ENCODE measurements at places on chromosomes 6 and 20.

DNA sequence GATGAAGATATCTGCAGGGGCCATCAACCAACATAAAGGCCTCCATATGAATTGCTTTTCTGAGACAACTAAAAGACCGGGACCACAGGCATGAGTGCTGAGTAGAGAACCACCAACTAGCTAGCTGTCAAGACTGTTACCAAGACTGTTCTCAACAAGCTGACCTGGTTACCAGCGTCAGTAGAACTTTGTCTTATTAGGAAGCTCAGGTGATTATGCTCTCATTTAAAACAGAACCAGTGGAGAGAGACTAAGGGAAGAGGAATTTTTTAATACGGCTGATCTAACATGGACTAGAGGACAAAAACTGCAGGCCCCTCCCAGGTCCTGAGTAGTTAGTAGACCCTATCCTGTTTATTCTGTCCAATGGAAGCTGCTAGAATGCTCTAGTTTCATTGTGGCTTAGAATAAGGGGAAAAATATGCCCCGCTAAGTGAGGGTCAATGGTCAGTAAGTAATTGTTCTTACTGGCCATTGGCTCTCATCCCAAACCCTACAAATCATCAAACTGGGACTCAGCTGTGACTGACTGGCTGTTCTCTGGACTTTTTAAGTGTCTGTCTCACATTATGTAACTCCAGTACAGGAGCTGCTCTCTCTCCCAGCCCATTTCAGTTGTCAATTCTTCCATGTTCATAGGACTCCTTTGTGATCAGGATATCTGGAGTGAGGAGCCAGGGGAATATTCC lies 3.8 kb upstream of the DYNLRB1 start:
- DNase-seq, result no peak

DNA sequence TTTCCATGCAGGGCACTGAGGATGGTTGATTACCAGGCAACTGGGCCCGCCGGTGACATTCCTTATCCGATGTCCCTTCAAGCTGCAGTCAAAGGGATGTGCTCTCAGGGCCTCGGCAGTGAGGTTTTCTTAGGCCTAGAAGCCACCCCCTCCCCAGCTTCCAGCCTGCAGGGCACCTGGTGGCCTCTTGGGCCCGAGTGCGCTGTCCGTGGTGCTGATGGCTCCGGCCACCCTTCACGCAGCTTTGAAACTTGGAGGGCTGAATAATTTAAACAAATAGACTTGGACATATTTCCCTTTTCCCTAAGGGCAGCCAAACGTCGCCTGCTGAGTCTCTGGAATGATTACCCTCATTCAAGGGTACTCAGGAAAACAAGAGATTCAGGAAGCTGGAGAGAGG lies 8.9 kb upstream of the MLN start:
- peak; percentile 64 for DNase-seq

- DNase-seq, result no peak
These were observed 90.0 kb upstream of the GRIK2 start for GRCh38 chr6:101303495-101303894.

- DNase-seq, result no peak
These were observed 22.7 kb upstream of the MCM3 start for GRCh38 chr6:52306972-52307870.

DNA sequence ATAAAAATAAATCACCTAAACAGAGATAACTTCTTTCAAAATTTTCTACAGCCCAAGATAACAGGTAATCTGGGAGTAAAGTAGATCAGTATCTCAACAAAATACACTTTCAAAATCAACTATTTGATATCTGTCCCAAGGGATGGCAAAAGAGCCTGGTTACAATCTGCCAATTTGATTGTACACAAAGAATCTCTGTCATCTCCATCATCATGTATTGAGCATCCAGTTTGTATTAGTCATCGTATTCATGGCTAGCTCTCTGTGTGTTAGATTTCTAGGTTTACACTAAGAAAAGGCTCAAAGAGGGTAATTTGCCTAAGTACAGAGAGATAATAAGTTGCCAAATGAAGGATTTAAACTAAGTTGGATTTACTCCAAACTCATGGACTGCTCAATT lies 329.0 kb upstream of the NRSN1 start:
- DNase-seq, result no peak

DNA sequence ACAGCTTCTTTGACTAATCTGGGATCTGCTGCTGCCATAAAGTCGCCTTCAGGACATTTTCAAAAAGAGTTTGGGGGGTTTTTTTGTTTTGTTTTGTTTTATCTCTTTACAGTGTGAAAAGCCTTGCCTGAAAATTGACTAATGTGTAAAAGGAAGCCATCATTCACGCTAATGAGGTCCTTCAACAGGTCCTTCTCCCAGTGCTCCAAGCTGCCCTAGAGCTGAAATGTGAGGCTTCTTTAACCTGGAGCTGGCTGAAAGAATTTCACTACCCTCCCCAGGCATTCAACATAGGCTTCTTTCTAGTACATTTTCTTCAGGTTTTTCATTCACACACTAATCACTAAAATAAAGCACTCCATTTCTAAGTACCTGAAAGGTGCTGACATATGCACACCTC lies 145.1 kb upstream of the PRDM1 start:
- no peak for DNase-seq

DNA sequence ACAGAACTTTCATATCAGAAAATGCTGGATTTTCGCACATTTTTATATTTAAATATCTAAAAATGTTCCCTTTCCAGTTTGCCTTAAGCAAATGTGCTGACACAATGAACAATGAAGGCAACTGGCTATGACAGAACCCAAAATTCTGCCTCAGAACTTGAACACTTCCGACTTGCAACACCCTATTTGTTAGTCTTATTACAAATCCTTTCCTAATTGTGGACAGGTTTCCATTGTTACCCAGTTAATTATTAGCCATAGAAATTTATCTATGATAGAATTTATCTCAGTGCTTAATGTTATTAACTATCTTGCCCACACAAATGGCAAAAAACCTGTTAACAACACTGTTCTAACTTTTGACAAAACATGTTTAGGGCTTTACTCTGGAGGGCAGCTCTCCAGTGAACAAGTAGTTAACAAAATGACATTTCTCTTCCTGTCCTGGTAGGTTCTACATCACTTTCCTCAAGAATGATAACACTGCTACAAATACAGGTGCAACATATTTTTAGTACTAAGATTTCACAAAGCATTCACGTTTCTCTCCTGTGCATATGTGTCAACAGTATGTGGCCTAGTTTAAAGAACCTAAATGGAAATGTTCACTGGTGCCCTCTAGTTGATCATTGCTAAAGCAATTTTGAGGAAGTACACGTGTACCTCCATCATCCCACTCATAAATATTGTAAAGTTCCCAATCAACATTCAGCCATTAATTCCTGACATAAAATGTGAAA lies 58.4 kb downstream of the HIVEP2 start:
- no peak for DNase-seq

GRCh38 chr20:62692176-62692575 lies 16.5 kb upstream of the NTSR1 start:
- no peak for DNase-seq

DNA sequence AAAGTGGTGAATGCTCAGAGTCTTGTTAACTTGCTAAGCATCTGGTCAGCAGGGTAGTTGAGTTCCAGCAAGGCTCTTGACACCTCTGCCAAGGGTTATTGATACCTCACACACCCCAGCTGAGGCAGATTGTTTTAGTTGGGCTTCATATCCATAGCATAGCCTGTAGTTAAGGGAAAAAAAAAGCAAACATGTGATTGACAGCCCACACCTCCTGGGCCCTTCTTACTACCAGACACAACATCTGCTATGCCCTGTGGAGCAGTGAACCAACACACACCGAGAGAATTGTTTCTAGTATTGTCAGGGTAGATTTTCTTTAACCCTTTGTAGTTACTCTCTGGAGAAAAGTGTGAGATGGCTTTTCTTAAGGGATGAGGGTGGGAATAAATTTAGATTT lies 697.0 kb upstream of the POU3F2 start:
- DNase-seq, result no peak

DNA sequence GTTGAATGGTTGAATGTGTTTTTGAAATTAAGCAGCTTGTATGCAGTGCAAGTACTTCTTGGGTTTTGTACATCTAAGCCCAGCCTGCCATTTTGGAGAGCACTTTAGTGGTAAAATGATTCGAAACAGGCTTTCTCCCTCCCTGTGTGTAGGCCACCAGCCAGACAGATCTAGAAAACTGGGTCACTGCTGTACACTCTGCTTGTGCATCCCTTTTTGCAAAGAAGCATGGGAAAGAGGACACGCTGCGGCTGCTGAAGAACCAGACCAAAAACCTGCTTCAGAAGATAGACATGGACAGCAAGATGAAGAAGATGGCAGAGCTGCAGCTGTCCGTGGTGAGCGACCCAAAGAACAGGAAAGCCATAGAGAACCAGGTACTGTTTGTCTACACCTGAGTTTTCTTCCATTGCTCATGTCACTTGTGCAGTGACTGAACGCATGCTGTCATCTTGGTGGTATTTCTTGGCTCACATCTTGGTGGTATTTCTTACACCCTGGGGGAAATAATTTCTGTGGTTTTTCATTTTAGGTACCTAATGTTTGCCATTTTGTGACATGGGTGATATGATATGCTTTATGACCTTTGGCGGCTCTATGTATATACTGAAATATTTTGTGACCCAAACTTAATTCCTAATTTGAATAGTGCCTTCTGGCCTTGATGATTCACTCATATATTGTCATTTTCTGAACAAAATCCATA lies 115.7 kb upstream of the CLDN20 start:
- no peak for DNase-seq

DNA sequence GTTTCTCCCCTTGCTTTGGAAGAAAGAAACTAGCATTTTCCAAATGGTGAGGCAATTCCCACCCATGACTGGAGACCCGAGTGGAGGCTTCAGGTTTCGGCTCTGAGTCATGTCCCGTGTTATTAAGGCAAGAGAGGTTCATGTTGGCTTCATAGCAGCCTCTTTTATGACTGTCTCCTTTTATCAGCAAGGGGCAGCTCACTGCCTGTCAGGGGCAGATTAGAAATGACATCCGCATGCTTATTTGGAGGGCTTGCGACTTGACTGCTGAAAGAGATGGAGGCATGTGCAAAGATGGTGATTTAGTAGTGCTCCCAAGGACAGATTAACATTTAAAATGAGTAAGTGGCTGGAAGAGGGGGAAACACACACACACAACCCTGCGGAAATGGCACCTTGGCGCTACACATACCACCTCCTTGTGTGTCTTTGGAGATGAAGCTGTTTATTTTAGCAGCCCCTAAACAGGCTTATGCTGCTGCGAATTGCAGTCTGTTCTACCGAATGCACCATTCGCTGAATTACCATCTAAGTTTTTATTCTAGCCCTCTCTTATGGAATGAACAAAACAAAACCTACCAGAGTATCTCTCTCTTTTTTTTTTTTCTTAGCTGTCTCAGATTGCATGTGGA lies 52.1 kb upstream of the VSTM2L start:
- DNase-seq, result no peak

GRCh38 chr6:7172649-7173048 lies 64.9 kb downstream of the RREB1 start:
- DNase-seq, result no peak

DNA sequence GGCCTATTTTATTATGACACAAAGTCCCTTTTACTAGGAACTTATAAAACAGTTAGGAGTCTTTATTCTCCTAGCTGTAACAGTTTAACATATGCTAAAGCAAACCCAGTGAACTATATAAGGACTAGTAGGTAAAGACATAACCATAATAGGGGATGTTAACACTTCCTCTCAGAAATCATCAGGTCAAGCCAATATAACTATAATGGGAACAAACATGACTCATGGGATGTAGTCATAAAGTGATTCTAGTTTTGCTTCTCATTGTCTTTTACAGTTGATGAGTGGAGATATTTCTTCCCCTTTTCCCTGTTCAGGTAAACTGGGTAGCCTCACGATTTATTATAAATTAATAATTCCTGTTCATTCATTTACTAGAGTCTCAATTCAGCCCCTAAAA lies 9.7 kb downstream of the PTCHD4 start:
- DNase-seq, result no peak

- no peak for DNase-seq
These were observed 279.6 kb upstream of the JAG1 start for GRCh38 chr20:10953437-10953836.

GRCh38 chr20:58622671-58623578 lies 28.2 kb upstream of the STX16 start:
- no peak for DNase-seq

DNA sequence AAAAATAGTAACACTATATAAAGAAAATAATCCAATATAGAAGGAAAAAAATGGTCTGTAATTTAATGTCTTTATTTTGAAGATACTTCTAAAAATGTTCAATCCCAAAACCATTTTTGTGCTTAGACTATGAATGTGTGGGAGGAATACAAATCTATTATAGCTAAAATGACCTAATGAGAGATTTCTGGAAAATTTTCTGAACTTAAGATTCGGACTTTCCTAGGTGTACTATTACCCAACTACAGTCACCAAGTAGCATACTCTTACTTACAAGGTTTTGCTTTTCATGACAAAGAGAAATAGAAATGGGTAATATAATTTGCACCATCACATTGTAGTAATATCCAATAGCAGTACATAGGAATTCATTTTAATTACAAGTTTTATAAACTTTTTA lies 29.9 kb downstream of the MAP3K7 start:
- DNase-seq, result no peak

GRCh38 chr6:170522565-170523183 lies 30.4 kb downstream of the PSMB1 start:
- DNase-seq, result no peak

DNA sequence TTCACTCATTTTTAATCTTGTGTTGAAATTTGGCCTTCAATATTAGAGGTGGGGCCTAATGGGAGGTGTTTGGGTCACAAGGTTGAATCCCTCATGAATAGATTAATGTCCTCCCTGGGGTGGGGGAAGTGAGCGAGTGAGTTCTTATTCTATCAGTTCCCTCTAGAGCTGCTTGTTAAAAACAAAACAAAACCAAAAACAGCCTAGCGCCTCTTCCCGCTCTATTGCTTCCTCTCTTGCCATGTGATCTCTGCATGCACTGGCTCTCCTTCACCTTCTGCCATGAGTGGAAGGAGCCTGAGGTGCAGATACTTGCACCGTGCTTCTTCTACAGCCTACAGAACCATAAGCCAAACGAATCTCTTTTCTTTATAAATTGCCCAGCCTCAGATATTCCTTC lies 89.6 kb upstream of the SLC35F1 start:
- DNase-seq, result no peak

GRCh38 chr6:108707328-108707976 lies 140.8 kb upstream of the ARMC2 start:
- DNase-seq, result no peak

DNA sequence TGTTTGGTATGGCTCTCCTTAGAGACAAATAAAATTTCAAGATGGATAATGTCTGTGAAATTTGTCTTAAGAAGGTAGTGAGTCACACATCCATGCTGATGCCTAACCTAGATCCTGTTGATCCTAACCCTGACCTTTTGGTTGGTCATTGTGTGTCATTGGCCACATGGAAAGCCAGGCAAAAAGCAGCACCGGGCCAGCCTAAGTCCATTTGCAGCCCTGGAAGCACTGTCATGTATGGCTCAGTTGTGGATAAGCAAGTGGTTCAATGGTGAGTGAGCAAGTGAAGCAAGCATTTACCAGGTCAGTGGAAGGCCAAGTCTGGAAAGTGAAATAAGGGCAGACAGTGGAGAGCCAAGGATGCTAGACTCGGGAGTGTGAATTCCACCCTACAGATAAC lies 12.1 kb upstream of the XRN2 start:
- DNase-seq, result no peak

GRCh38 chr6:118509009-118509617 lies 39.0 kb upstream of the PLN start:
- DNase-seq, result no peak

- DNase-seq, result no peak
These were observed 28.7 kb upstream of the BEND3 start for GRCh38 chr6:107144014-107144413.
